ENCODE measurements at places on chromosomes 12 and 14.

GRCh38 chr14:32545095-32545494, 216.0 kb downstream of the AKAP6 start:
- DNase-seq, result no peak

DNA sequence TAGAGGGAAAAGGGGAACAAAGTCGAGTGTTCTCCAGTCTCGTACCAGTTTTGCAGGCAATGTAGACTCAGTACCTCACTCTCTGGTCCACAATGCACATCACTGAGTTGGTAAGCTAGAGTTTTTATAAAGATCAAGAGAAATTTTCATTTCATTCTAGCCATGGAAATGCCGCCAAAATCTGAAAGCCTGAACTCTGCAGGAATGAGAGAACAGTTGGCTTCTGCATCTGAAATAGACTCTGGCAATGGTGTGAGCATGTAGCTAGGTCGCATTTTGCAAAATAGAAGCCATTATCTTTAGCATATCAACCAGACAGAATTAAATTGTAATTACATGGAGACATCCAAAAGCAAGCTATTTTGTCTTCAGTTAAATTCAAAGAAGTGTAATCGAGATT, 381.0 kb downstream of the NOVA1 start:
- no peak for DNase-seq

- no peak for DNase-seq
These were observed 44.5 kb downstream of the CORO1C start for GRCh38 chr12:108686780-108687179.

DNA sequence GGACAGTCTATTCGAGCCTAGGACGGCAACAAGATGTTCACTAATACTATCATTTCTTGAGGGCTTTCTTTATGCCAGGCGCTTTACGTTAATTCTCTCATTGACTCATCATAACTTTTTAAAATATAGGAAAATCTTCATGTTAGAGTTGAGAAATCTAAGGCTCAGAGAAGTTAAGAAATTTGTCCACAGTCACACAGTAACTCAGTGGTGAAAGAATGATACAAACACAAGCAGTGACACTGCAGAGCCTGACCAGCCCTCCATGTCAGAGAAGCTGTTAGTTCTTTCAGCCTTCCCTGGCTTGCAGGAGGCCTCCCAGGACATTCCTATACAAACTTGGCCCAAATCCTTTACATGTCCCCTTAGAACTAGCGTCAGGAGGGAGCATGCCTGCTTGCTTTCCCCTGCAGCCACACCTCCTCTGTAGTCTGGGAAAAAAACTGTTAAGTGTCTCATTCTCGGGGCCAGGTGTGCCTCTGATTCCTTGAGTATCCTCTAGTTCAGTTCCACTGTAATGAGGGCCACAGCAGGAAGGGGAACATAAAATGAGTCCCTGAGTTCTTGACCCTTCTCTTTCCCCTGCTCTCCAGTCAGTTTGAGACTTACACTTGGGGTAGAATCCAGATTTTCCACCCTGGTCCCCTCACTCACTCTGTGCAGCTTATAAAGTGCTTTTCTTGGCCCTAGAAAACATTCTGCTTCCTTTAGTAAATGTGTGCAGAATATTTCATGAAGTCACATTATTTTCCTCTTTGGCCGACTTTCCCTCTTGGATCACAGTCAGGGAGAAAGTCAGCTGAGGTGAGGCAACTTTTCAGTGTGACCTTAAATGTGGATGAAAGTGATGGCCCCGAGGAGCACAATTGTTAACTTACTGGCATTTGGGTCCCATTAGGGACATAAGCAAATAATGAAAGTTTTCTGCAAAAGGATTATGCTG, 152.2 kb upstream of the HIF1A start:
- no peak for DNase-seq

DNA sequence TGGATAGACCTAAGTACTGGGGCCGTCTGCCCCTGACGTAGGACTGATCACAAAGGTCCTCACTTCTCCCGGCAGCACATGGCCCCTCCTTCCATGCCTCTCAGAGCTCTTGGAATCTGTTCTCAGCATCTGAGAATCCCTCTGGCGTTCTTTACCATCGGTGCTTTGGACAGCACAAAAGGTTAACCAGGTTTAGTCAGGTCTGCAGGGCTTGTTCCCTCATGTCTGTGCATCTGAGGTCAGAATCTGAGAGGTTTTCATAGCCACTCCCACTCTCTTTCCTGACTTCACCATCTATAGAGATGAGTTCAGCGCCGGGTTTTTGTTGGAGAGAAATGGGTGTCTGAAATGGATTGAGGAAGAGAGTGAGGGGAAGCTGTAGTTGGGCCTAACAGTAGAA, 130.0 kb upstream of the ARHGAP5 start:
- DNase-seq, result no peak

DNA sequence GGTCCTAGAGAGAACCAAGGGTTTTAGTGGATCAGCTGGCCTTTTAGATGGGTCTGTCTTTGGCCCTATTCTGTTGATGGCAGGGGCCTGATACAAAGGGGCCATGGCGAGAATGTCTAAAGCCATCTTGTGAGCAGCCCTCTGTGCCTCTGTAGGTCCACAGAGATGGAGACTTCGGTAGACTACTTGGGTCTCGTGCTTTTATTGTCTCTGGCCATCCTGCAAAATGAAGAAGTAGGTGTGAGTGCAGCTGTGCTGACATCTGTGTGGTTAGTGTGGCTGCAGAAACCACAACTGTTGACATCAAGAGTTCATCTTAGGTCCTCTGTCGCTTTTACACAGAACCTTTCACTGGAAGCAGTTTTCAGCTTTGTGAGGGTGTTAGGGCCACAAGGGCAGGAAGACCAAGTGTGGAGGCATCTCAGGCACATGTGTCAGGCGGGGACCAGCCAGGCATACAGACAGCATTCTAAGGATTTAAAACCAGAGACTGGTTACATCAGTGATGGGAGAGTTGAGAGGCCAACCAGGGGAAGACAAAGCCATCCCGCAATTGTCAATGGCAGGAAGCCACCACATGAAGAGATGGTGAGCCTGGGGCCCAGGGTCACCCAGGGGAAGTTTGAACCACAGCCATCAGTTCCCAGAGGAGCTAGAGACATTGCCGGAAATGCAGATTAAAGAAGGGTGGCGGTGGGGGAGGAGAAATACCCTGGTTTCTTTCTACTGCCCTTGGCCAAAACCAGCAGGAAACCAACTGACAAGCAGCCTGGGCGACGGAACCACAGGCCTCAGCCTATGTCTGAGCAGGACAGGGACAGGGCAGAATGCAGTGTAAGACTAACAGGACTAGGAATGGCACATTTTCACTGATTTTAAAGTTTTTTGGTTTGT, 13.0 kb upstream of the TPCN1 start:
- DNase-seq, result no peak

GRCh38 chr12:473198-473597, 13.5 kb downstream of the B4GALNT3 start:
- DNase-seq, result no peak

DNA sequence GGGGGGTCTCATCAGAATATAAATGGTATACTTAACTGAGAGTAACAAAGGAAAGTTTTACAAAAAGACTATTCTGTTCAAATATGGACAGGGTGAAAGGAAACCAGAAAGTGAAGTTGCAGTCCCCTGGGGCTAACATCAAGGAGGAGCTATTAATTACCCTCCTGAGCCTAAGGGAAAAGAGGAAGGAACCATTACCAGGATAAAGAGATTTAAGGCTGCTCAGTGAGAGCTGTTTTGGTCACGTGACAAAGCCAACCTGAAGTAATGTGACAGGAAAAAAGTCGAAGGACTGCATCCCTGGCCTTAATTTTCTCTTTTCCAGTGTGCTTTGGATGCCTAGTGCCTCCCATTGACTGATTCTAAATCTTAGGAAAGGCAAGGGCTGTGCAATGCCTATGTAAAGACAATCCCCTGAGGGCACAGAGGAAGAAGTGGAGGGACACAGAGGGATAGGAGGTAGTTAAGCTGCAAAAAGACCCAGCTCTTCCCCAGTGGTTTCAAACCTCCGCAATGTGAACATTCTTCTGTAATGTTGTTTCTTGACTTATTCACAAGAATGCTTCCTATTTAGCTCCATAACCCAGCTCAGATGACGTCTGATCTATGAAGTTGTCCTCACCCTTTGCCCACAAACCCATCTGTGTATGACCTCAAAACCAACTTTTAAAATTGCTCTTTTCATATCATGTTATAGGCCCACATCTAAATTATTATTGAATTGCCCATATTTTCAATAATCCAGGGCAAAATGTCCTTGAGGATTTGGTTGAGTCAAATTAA, 187.7 kb upstream of the DCN start:
- no peak for DNase-seq

GRCh38 chr12:113486722-113487121, 15.1 kb upstream of the LHX5 start:
- DNase-seq, result no peak

DNA sequence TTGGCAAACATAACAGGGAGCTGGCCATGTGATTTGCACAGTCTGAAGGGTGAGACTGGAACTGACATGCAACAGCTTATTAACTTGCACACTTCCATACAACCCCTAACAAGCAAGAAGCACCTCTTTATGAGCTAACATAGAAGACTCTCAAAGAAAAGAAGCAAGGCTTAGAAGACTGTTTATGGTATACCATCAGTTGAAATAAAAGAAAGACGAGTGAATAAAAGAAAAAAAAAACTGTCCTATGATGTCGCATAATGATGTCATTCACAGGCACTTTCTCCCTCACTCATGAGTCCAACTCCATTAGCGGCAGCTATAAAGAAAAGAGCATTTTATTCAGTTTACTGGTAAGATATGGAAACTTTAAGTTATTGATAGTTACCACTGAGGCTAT, 3.3 kb upstream of the MDM1 start:
- no peak for DNase-seq

DNA sequence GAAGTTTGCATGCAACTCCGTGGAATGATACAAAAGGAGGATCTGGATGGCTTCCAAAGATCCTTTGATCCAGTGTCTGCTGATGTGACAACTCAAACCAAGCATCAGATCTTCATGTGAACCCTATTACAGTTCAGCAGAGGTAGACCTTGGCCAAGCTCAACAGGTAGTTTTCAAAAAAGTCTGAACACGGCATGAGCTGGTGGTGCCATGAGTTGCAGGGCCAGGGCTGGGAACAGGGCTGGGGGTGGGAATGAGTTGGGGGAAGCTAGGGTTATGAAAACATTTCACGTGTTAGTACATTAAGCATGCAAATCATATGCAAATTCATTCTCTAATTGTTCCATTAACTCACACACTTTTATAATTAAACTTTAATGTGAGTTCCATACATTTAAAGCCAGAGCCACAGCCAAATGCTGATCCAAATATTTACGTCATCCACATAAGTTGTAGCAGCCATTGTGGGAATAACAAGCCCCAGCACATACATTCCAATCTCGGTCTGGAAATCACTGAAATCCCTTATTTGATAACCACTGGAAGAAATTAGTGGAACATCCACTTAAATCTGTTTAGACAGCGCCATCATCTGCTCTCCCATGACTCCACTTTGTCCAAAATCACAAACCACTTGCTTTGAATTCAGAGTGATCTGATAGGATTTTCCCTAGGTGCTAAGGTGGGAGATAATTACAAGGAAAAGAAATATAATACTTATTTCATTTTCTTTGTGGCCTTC, 158.5 kb downstream of the APAF1 start:
- no peak for DNase-seq

- peak; percentile 91 for DNase-seq
These were observed 48.7 kb upstream of the CDKN3 start for GRCh38 chr14:54348001-54348611.

DNA sequence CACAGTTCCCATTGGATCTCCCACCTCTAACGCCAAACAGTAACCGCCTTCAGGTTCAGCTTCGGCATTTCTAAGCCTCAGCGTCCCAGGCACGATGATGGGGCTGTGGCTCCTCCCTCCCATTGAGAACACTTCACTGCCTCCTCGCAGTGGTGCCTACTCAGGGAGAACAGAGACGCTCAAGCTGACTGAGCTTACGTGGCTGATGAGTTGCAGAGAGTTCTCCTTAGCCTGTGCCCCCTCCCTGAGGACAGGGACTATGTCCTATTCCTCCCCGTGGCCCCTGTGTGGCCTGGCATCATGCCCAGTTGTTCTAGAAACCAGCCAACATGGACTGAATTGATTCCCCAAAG, 87.0 kb downstream of the ITPK1 start:
- no peak for DNase-seq

GRCh38 chr12:65784289-65785015, 39.8 kb upstream of the HMGA2 start:
- no peak for DNase-seq

DNA sequence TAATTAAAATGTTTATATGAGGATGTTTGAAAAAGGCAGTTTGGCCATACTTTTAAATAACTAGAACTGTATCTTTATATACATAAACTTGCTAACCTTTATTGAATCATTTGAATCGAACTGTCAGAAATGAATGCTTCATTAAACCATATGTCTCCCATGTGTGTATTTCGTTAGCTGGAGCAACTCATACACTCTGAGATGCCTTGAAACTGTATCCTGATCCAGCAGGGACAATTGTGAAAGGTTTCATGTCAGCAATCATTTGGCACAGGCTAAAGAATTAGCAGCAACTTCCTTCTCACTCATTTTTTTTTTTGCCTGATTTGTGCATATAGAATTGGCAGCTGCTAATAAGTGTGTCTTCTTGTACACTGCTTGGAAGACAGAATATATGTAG, 109.9 kb downstream of the NAV3 start:
- peak; percentile 60 for DNase-seq

GRCh38 chr12:93197067-93197593, 180.6 kb upstream of the NUDT4 start:
- no peak for DNase-seq

GRCh38 chr12:69679119-69679518, 20.0 kb downstream of the BEST3 start:
- no peak for DNase-seq

GRCh38 chr12:2479851-2480535, 314.8 kb upstream of the FKBP4 start:
- DNase-seq, result no peak

DNA sequence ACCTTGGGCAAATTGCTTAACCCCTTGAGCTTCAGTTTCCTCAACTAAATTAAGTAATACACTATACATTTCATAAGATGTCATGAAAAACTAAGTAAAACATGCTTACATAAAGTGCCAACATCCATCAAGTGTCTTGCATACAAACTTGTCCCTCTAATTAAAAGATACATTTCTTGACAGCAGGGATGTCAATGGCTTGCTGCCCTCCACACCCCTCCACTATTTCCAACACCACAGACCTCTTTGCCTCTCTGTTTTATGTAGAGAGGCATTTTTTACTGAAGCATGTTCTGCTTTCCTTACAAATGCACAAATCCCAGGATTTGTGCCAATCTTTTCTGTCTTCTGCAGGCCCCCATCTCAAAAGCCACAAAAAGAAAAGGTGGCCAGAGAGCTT, 89.0 kb upstream of the HOXC13 start:
- DNase-seq, result no peak

DNA sequence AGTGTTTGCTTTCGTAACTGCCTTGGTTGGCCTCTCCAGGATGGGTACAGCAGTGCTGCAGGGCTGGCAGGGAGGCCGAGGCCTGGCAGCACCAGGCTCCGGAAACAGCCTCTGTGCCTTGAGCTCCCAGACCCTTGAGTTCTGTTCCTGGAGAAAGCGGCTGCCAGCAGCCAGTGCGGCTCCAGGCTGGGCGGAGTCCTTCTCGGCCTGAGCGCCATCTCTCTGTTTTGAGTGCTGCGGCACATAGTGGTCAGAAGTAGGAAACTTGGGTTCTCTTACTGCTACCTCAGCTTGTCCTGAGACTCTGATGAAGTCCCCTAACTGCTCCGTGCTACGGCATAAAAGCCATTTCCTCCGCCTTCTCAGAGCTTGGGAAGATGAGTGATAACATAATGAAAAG, 65.9 kb downstream of the KCNA1 start:
- no peak for DNase-seq

Measured in eye (tissue), 1 donor.